Activated CD4-positive, alpha-beta T cell treated with anti-CD3 and anti-CD28 coated beads, Interleukin-2, Interleukin-4, amounts not matched to agents 100 ng/mL and 50 ng/mL, durations not matched to agents 16 hours and 8 hours (primary cell): ENCODE measurements at places on chromosomes 11 and 22.

DNA sequence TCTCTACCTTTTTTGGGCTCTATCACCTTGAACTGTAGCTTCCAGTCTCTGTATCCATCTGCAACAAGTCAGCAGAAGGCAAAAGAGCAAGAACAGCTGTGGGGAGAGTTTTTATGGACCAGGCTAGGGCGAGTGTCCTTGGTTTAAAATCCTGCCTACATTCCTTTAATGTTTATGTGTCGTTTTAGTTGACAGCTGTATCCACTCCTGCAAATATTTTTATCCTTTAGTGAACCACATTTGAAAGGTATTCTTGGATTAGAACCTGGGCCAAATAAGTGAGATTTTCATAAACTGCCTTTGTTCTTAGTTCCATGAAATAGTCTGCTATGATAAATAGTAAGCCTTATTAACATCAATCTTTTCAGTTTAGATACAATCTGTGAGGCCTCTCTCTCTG is 712.2 kb downstream of the ETS1 start:
- DNase-seq, result no peak

GRCh38 chr11:95378111-95378510 is 147.1 kb upstream of the SESN3 start:
- no peak for DNase-seq

GRCh38 chr22:17065433-17065832 is 19.4 kb upstream of the IL17RA start:
- DNase-seq, result no peak

GRCh38 chr11:7673724-7674434 is 579 bp upstream of the CYB5R2 start:
- no peak for DNase-seq
